ENCODE measurements at places on chromosomes 1 and 21.

GRCh38 chr1:18890706-18891425 is 11.5 kb downstream of the ALDH4A1 start:
- no peak for DNase-seq

DNA sequence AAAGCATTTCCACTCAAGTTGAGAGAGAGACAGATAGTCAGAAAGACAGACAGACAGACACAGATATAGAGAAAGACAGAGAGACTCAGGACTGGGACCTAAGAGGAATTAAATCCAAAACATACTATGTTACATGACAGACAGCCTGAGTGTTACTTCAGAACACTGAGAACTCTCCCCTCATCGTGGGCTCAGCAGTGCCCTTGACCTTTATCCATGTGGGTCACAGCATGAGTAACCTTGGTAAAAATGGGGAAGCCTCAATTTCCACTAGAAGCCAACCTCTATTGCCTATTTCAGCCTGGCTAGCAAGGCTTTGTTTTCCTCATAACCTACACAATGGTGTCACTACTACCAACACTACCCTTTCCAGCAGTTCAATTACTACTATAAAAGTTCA is 81.9 kb upstream of the TRABD2B start:
- DNase-seq: no peak

DNA sequence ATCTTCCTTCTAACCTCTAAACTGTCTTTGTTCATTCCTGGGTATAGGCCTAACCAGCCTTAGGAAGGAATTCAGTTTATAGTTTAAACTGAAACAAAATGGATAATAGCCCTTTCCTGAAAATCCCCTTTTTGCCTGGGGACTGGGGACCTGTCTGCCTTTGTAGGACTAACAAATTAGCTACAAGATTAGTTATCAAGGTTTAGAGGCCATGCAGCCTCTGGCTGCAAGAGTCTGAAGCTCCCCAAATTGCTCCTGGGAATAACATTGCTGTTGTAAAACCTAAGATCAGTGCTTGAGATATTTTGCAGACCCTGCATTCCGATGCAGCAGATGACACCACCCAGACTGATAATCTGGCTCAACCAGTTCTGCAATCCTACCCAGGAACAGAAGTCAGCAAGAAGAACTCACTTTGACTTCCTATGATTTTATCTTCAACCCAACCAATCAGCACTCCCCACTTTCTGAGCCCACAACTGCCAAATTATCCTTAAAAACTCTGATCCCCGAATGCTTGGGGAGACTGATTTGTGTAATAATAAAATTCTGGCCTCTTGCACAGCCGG is 96.6 kb upstream of the ETV3 start:
- no peak for DNase-seq

GRCh38 chr1:152479792-152480595 is 30.6 kb upstream of the LCE5A start:
- DNase-seq: no peak

- no peak for DNase-seq
Measured at GRCh38 chr1:226700861-226701260, 38.2 kb downstream of the ITPKB start.

GRCh38 chr1:96918406-96918805 is 196.8 kb downstream of the PTBP2 start:
- no peak for DNase-seq

GRCh38 chr1:210412240-210412639 is 83.5 kb downstream of the HHAT start:
- DNase-seq: no peak

DNA sequence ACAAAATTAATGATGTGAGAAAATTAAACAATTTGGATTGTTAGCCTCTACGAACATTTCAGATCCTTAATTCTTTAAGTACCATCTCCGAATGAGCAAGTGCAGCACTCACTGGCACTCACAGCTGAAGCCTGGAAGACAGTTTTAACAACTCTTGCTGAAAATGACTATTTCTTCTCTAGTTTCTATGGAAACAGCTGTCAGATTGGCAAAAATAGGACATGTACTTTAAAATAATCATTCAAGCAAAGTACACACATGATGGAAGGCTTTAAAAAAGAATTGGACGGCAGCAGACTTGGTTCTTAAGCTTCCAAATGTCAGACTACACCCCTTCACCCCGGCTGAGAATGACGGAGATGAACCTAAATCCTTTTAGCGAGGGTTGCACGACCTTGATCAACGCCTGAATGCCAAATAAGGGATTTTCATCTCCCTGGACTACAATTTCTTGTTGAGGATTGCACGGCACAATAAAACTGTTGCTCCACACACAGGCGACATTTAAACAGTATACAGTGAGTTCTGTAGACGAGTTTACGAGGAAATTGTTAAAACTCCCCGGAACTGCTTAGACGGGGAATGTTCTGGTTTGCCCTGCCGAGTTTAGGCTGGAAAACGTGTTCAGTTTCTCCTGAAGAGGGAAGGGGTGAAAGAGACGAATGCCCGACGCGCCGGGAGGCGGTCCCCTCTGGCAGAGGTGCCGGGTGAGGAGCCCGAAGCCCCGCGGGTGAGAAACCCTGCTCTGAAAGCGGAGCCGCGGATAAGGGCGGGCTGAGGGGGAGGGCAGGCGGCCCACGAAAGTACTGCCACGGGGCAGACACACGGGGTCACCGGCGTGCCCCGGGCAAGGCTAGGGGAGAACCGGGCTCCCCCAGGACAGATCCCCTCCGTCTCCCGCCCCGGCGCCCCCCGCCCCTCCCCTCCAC is 671 bp downstream of the OMA1 start:
- peak; percentile 52 for DNase-seq
